ENCODE measurements at places on chromosomes 3 and 15.

DNA sequence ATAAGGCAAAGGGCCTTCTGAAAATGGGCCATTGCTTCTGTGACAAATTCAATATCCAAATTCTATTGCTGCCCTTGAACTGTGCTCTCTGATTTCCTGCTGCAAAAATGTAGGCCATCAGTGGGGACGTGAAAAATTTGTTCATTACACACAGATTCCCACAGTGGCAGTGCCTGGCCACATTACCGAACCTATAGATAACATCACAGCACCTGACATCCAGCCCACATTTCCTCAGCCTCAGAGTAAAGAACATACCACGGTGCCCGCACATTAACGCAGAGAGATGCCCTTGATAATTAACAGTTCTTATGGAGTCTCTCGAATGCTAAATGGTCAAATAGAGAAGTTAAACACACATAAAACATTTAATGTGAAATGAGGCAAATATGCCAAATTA is 931.6 kb upstream of the CFAP20DC start:
- DNase-seq, result no peak

DNA sequence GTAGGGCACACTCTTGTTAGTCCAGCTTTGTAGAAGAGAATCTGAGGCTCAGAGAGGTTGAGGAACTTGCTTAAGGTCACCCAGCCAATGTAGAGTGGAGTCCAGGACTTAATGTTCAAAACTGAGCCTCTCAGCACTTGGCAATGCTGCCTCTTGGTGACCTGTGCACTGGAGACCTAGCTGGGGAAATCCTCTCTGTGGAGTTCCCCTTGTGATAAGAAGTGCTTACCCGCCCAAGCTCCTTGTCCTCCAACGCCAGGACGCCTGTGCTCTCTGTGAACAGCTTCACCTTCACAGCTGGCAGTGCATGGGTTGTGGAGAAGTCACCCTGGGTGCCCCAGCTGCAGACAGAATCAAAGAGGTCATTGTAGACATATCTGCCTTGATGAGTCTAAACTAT is 219.1 kb upstream of the FEZF2 start:
- DNase-seq, result no peak

GRCh38 chr3:62562596-62562995 is 189.2 kb upstream of the FEZF2 start:
- DNase-seq, result no peak

GRCh38 chr15:91741986-91742385 is 111.5 kb upstream of the SLCO3A1 start:
- DNase-seq, result no peak

GRCh38 chr3:183797996-183798395 is 27.4 kb downstream of the MAP6D1 start:
- DNase-seq, result no peak

DNA sequence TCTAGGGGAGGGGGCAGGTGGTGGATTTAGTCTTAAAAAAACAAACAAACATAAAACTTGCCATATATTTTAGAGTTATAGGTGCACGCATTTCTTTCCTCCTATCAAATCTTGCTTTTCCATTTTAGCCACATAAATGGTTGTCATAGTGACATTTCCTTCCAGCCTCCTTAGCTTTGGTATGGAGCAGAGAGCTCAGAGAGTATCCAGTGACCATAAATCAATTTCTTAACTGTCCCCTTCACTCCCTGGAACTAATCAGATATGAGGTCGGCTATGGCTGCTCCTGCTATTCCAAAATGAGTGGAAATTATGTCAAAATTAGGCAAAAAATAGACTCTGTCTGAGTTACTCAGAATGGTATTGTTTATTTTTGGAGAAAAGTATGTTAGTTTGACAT is 164.5 kb downstream of the EBLN2 start:
- DNase-seq, result no peak

DNA sequence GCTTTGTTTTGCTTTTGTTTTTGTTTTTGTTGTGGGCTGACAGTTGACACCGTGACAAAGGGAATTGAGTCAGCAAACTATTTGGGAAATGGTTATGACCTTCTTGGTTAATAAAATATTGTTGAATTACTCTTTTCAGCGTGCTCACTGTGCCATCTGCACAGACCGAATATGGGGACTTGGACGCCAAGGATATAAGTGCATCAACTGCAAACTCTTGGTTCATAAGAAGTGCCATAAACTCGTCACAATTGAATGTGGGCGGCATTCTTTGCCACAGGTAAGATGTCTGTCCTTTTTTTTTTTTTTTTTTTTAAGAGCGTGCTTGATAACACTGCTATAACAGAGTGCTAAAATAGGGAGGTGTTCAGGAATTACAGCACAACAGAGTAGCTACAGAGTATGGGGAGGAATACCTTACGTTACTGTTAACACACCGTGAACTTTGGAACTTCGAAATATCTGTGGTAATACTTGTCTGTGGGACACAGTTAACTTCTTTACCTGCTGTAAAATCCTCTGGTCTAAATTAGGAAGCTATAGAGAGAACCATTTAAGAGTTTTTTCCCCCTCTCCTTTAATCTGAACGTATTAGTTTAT is 48.2 kb downstream of the PRKCI start:
- DNase-seq, result no peak

DNA sequence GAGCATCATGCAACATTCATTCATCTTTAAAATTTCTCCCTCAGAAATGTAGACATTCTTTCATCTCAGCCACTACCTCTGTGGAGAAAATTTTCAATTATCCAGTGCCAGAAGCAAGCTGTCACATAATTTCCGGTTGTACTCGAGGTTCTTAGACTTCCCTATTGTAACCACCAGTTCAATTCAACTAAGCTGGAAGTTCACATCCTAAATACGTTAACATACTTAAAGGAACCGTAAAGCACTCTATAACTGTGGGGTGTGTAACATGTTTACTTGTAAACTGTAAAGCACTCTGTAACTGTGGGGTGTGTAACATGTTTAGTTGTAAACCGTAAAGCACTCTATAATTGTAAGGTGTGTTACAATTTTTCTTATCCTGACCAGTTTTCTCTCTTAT is 150.3 kb downstream of the PLCL2 start:
- no peak for DNase-seq

GRCh38 chr3:67831262-67831661 is 176.8 kb upstream of the SUCLG2 start:
- DNase-seq, result no peak

GRCh38 chr15:63599401-63600000 is 2.3 kb downstream of the FBXL22 start:
- DNase-seq, result peak; percentile 10

DNA sequence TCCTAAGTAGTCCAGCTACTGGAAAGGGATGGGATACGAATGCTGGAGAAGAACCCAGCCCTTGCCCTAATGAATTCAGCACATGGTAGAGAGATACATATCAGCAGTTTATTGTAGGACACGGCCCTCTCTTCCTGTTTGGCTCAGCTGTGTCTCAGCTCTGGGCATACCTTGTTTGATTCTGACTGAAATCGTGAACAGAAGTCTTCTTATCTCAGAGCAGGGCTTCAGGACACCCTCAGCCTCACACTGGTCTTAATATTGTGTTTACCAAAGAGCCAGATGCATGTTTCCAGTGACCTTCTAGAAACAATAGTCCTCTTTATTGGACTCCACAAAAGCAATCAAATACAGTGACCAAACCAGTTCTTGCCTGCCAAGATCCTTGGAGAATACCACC is 54.7 kb downstream of the FAM174B start:
- no peak for DNase-seq

GRCh38 chr3:54827776-54828175 is 100.1 kb downstream of the LRTM1 start:
- DNase-seq, result no peak

GRCh38 chr15:70251246-70251990 is 153.7 kb upstream of the TLE3 start:
- DNase-seq, result peak; percentile 42

DNA sequence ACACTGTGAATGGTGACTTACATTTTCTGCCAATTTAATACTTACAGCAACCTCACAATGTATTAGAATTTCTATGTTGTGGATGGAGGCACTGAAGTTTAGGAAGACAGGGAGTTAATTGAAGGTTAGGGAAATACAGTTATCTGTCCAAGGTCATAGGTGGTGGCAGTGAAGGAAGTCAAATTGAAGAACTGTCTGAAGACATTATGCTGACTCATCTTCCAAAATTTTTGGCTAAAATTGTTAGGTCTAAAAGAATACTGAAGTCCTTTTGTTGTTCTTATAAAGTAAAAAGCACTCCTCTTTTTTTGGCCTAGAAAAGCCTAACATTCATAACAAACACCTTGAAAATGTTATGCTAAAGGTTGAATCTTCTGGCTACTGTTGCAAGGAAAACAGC is 27.7 kb downstream of the EMC4 start:
- DNase-seq, result no peak

- no peak for DNase-seq
Measured at GRCh38 chr3:18440066-18440722, 15.1 kb upstream of the SATB1 start.

GRCh38 chr3:187130346-187131066 is 8.8 kb downstream of the RPL39L start:
- DNase-seq, result no peak

GRCh38 chr3:69986419-69986818 is 13.1 kb upstream of the SAMMSON start:
- DNase-seq, result no peak

GRCh38 chr3:42698216-42698910 is 4.2 kb downstream of the HHATL start:
- DNase-seq, result no peak

DNA sequence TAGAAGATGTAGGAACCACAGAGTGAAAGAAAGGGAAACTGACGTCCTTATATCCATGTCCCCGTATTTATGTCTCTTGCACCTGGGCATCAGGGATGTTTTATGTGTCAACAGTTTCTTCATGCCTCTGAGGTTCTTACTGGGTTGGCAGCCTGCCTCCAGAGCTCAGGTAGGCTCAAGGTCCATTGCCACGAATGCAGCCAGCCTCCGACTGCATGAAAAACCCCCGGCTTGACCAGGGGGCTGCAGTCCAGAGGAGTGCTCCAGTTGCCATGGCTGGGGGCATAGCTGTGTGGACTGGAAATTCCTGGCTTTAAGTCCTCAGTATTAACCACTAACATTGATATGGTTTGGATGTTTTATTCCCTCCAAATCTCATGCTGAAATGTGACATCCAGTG is 2.8 kb upstream of the CSPG5 start:
- no peak for DNase-seq

GRCh38 chr3:49198161-49198560 is 26.8 kb downstream of the KLHDC8B start:
- DNase-seq, result no peak

GRCh38 chr3:22491344-22491743 is 711.8 kb upstream of the UBE2E2 start:
- DNase-seq, result no peak

DNA sequence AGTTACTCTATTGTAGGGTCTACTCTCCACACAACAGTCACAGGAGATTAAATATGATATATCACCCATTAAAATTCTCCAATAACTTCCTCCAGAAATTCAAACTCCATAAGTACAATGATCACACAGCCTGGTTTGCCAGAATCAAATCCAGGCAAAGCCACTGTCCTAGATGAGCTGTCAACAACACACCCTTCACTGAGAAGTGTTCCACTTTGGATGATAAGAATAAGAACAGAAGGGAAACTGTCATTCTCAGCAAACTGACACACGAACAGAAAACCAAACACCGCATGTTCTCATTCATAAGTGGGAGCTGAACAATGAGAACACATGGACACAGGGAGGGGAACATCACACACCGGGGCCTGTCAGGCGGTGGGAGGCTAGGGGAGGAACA is 41.4 kb upstream of the KBTBD8 start:
- no peak for DNase-seq

DNA sequence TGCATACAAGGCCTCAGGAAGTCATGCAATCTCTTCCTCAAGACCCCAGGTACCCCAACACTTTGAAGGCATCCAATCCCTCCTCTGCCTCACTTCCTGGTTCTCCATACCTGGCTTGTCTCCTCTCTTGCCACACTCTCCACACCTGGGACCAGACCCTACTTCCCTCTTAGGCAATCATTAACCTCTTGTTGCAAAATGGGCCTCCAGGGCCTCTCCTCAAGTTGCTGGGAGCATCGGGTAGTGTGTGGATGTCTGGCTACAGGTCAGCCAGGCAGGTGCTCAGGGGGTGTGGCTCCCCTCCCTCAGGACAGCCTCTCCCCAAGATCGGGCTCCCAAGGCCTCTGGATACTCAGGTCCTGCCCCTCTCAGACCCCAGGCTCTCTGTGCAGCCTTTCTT is 8.6 kb downstream of the PLA2G4E start:
- DNase-seq, result no peak

DNA sequence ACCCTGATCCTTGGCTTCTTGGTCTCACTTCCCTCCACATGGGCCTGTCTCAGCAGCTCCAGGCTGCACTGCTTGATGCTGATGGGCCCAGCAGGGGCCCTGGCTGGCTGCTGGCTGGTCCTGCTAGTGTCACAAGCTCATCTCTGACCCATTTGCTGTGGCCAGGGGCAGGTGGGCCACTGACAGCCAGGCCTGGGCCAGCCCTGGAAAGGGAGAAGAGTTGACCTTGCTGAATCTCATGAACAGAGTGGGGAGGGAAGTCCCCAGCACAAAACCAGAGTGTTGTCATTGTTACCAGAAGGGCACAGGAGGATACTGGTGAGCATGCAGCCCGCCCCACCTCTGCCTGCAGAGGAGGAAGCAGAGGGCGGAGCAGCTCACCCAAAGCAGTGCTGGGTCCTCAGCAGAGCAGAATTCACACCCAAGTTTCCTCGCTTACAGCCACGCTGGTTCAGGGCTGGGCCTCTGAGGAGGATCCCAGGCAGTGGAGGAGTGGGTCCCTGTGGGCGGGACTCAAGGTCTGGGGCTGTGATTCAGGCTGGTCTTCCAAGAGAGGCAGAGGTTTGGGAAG is 7.6 kb upstream of the KLF15 start:
- no peak for DNase-seq

- DNase-seq, result no peak
Measured at GRCh38 chr3:44093531-44093930, 148.2 kb upstream of the TOPAZ1 start.

- DNase-seq, result no peak
Measured at GRCh38 chr3:102092617-102093466, 243.5 kb downstream of the NFKBIZ start.

DNA sequence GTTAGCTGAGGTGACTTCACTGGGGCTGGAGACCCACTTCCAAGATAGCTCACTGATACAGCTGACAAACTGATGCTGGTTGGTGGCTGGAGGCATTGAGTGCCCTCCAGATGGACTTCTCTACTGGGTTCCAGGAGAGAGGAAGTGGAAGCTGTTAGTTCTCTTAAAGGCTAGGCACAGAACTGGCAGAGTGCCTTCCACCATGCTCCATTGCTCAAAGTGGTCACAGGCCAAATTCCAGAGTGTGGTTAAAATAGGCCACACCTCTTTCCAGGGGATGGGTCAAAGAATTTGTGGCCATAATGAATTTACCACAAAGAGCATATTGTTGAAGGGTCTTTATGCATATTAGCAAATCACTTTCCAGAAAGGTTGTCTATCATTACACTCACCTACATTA is 74.2 kb downstream of the NMD3 start:
- DNase-seq, result no peak
